ENCODE measurements at places on chromosomes 2 and 18.

GRCh38 chr2:79131687-79132086 is 11.4 kb downstream of the REG1A start:
- no peak for DNase-seq

GRCh38 chr2:201618744-201619662 is 24.3 kb downstream of the TMEM237 start:
- DNase-seq = peak; percentile 27

GRCh38 chr2:99238599-99238998 is 16.9 kb downstream of the LYG2 start:
- DNase-seq = no peak

DNA sequence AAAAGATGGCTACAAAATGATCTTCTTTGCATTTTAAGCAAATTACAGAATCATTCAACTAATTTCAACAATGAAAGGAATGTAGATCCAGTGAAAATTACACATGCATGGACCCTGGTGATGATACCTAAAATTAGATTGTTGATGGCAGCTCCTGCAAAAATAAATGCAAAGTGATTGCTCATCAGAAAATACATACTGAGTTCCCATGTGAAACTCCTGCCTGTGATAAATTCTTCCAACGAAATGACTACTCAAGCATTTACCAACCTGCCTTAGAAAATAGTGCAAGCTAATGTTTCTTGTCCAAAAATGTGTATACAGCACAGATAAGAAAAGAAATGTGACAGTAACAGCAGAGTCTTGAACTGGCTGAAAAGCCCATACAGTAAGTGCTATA is 300.0 kb upstream of the REV1 start:
- DNase-seq = no peak

DNA sequence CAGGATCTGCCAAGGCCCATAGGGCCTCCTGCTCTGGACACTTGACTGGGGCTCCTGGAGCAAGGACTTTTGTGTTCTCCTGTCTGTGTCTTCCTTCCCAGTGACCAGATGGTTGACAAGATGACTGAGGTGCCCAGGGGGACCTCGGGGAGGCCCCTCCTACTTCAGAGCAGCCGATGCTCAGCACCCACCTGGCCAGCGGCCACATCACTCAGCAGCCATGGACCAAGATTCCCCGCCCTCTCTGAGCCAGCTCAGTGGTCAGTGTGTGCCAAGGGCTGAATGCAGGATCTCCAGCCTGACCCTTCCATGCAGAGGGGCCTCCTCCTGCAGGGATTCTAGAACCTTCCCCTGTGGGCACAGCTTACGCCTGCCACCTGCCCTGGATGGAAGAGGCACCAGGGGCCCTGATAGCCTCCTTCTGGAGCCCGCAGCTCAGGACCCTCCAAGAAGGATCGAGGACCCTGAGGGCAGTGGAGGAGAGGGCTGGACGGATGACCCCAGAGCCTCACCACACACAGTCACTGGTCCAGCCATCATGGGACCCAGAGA is 87.4 kb upstream of the GPC1 start:
- no peak for DNase-seq

- no peak for DNase-seq
Measured at GRCh38 chr2:236772220-236772837, 202.7 kb downstream of the ACKR3 start.

GRCh38 chr2:152402780-152403759 is 68.1 kb downstream of the FMNL2 start:
- no peak for DNase-seq

DNA sequence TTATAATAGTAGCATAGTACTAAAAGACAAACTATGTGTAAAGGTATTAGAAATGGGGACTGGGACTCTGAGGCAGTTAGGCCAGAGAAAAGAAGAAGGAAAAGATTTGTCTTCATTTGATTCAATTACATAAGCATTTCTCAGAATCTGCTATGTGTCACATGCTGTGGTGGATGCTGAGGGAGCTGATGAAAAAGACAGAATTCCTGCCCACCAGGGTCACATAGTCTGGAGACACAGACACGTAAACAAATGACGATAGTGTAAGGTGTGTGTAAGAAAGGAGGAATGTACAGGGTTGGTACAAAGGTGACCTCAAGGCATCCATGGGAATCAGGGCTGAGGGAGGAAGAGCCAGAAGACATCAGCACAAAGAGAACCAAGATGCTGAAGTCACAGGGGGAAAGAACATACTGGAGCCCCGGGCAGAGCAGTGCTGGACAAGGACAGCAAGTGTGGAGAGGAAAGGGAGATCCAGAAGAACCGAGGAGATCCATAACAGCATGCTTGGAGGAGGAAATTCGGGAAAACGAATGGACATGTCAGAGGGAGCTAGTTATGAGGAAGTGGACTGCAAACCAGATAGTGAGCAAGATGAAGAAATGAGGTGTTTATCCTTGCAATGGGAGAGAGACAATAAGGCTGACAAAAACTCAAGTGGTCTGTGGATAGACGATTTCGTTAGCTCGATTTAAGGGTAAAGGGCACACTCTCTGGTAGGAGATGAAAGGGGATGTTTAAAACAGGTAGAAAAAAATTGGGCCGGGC is 1.2 kb upstream of the MAPRE3 start:
- no peak for DNase-seq

- DNase-seq = no peak
Measured at GRCh38 chr2:128584296-128584890, 265.7 kb upstream of the HS6ST1 start.
